Kidney (tissue), 22 donors: ENCODE measurements at places on chromosomes 5 and 9.
A peak's percentile ranks its signal among the peaks of the same experiment; 100 is the strongest.

DNA sequence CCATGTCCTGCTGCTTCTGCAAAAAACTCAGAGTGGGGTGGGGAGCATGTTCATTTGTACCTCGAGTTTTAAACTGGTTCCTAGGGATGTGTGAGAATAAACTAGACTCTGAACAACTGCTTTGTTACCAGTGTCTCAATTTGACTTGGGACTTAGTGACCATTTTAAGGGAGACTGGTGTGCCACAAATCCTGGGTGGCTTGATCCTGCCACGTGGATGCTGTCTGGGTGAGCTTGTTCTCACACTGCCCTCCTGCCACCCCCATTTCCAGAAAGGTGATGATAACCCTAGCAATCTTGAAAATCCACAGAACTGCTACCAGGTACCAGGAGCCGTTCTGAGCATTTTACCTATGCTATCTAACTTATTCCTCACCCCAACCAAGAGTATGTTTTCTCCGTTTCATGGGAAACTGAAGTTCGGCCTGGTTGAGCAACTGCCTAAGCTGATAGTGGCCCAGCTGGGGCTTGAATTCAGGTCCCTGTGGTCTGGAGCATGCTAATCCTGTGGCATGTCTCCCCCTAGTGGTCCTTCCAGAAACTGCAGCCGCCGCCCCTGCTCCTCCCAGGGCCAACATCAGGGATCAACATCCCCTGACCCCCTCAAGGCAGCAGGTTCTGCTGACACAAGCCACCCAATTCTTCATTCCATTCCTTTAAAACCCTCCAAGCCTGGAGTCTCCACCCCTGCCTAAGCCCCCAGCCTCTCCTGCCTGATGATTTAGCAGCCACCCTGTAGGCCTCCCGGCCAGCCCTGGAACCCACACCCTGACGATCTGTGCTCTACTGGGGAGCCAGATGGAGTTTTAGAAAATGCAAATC lies 2.8 kb downstream of the IL3 start:
- DNase-seq = peak; percentile 62

- no peak for DNase-seq
Measured at GRCh38 chr9:75552941-75553340, 337.5 kb upstream of the PCSK5 start.

DNA sequence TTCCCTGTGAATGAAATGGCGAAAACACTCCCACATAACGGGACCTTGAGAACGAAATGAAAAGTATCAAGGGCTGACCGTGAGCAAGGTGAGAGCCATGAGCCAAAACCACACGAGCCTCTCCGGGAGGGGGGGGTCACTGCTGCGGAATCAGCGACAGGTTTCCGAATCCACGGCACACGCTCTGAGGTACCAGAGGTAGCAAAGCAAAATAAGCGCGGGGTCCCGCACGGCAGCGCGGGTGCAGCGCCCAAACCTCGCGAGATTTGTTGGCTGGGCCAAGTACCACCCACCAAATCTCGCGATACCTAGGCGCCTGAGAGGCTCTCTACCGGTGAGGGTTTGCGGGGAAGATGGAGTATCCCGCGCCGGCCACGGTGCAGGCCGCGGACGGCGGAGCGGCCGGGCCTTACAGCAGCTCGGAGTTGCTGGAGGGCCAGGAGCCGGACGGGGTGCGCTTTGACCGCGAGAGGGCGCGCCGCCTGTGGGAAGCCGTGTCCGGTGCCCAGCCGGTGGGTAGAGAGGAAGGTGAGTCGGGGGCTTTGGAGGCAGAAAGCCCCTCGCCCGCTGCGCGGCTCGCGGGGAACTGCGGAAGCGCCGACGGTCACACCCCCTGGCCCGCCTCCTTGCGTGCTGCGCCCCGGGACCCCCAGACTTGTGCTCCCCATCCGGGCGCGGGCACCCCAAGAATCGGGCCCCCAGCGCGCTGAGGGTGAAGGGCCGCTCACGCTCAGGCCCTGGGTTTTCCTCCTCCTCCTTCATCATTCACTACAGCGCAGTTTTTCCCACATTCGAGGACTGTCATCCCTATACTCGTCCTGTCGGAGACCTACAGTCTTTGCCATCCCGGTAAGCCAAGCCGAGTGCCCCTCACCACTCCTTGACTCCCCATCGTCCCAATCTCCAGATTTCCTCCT lies at the start of gene ZNF346:
Gene ZNF346, plus strand, starts transcription at position 311 of the 917 bp plus-strand sequence. Its CDS starts 43 bp downstream, at position 354.
- peak; percentile 95 for DNase-seq

DNA sequence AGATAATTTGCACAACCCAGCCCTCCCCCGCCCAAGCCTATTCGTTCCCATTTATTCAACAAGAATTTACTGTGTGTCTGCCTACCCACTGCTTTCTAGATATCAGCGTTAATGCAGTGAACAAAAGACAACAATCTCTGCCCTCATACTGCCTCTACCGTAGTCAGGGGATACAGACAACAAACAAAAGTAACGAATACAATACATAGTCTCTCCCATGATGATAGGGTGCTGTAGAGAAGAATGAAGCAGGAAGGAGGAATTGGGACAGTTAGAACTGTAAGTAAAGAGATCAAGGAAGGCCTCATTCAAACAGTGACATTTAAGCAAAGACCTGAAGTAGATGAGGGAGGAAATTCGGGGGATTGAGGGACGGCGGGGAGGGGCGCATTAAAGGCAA lies 1.7 kb downstream of the GFM2 start:
- DNase-seq = no peak

GRCh38 chr5:157481265-157481664 lies 21.3 kb downstream of the NIPAL4 start:
- no peak for DNase-seq

GRCh38 chr9:20742833-20743232 lies 58.8 kb downstream of the FOCAD start:
- DNase-seq = no peak

GRCh38 chr5:167064198-167064776 lies 1227.2 kb upstream of the WWC1 start:
- no peak for DNase-seq

GRCh38 chr5:172097356-172097755 lies 90.7 kb downstream of the STK10 start:
- DNase-seq = no peak

- no peak for DNase-seq
Measured at GRCh38 chr9:81771571-81771970, 82.2 kb upstream of the TLE1 start.

GRCh38 chr5:6602441-6602840 lies 30.4 kb downstream of the NSUN2 start:
- DNase-seq = no peak

DNA sequence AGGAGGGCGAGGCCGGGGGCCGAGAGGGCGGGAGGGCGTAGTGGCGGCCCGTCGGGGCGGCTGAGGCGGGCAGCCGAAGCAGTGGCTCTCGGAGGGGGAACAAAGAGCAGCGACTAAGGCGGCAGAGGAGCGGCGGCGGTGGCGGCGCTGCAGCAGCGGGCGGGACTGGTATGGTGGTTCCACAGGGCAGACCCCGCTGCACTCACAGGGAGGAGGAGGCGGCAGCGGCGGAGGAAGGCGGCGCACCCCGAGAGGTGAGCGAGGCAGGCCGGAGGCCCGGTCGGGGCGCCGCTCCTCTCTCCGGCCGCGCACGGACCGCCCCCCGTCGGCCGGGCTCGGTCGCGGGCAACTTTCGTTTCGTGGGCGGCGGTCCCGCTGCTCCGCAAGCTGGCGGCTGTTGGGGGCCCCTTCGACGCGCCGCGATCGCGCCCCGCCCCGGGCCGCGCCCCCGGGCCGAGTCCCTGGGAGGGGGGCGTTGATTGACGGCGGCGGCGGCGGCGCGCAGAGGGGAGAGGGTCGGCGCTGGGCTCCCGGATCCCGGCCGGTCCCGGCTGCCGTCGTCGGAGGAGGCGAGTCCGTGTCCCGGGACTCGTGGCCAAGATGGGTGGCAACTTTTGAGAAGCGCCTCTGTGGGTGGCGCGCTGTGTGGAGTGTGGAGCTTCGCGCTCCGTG lies 467 bp downstream of the CNOT6 start:
- peak; percentile 78 for DNase-seq

- DNase-seq = no peak
Measured at GRCh38 chr5:76408104-76408654, 5.1 kb downstream of the IQGAP2 start.

- DNase-seq = no peak
Measured at GRCh38 chr9:92278110-92278509, 15.4 kb downstream of the IARS1 start.

DNA sequence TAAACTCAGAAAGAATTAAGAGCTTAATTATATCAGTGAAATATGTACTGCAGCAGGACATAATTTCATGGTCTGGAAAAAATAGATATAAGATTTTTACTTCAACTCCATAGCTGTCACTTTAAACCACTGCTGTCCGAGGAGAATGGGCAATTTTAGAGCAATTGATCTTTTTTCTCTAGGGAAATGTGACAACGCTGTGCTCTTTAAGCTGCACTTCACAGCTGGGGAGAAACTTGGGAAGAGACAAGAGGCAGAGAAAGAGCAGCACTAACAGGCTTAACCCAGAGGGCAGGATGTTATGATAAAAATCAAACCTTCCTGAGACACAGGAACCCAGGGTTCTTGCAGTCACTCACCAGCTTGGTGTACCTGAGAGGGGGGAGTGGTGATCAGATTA lies 92.0 kb downstream of the SPOCK1 start:
- DNase-seq = no peak

- DNase-seq = peak; percentile 94
Measured at GRCh38 chr9:127897193-127897692, 2.2 kb downstream of the ST6GALNAC6 start.

GRCh38 chr5:95620030-95620869 lies at the start of gene GPR150:
Gene GPR150, plus strand, starts transcription at chr5:95620087. Its CDS starts 189 bp downstream, at chr5:95620276.
- DNase-seq = peak; percentile 59

- DNase-seq = no peak
Measured at GRCh38 chr5:10793785-10794184, 32.8 kb upstream of the DAP start.

- no peak for DNase-seq
Measured at GRCh38 chr5:167937635-167937998, 353.8 kb upstream of the WWC1 start.

DNA sequence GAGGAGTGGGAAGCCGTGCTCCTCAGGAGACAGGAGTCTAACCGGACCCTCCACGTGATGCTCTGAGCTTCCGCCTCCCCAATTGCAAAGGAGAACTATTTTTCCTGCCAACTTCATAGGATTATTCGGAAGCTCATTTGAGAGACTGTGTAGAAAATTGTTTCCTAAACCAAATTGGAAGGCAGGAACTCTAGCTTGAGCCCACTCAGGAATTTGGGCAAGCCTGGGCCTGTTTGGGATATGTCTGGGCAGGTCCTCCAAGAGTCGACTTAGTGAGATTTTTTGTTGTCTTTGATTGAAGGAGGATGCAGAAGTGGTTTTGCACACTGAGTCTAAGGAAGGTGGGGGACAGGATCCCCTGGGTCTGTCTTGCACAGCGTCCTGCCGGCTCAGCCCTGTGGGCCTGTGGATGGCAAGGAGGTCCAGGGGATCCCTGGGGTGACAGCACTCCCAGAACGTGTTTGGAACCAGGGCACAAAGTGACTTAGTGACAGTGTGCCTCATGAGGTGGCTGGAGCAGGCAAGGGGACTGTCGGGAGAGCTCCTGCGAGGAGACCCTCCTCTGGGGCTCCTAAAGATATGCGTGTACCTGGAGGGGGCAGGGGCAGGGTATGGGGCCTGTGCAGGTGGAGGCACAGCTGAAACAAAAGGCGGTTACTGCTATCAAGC lies 283.3 kb downstream of the NSG2 start:
- DNase-seq = no peak

DNA sequence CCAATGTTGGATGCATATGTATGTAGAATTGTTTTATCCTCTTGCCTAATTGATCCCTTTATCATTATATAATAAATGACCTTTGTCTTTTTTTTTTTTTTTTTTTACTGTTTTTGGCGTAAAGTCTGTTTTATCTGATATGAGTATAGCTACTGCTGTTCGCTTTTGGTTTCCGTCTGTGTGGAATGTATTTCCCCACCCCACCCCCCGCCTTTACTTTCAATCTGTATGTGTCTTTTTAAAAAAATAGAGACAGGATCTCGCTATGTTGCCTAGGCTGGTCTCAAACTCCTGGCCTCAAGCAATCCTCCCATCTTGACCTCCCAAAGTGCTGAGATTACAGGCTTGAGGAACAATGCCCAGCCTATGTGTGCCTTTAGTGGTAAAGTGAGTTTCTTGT lies 11.3 kb downstream of the AHRR start:
- DNase-seq = no peak

GRCh38 chr5:68644971-68645370 lies 429.4 kb downstream of the PIK3R1 start:
- no peak for DNase-seq

DNA sequence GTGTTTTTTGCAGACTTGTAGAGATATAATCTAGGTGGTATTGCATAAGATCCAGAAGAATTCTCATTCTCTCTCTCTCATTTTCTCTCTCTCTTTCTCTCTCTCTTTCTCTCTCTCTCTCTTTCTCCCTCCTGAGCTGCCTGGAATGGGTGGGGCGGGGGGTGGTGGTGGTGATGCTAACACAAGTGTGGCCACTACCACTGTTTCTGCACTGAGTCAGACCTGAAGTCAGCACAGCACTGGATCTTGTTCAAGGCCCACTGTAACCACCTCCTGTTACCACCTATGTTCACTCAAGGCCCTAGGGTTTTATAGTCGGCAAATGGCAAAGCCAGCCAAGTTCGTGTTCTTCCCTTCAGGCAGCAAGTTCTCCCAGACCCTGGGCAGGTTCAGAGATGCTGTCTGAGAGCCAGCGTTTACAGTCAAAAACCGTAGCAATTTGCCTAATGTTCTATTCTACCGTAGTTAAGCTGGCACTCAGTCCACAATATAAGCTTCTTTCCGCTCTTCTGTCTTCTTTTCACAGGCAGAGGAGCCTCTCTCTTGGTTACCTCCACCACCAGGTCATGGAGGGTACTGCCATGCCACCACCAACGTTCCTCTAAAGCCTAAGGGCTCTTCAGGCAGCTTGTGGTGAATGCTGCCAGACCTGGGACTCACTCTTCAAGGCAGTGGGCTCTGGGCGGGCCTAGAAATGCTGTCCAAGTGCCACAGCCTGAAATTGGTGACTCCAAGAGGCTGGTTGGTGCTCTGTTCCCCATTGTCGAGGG lies 235.7 kb upstream of the PRR16 start:
- no peak for DNase-seq

GRCh38 chr5:135210286-135211055 lies 176.4 kb upstream of the PITX1 start:
- DNase-seq = peak; percentile 10
